ENCODE measurements at places on chromosomes 1 and 21.

- peak; percentile 74 for DNase-seq
These were observed 244.2 kb upstream of the HOOK1 start for GRCh38 chr1:59570524-59570923.

- DNase-seq = no peak
These were observed 94.5 kb downstream of the SYF2 start for GRCh38 chr1:25137521-25138395.

DNA sequence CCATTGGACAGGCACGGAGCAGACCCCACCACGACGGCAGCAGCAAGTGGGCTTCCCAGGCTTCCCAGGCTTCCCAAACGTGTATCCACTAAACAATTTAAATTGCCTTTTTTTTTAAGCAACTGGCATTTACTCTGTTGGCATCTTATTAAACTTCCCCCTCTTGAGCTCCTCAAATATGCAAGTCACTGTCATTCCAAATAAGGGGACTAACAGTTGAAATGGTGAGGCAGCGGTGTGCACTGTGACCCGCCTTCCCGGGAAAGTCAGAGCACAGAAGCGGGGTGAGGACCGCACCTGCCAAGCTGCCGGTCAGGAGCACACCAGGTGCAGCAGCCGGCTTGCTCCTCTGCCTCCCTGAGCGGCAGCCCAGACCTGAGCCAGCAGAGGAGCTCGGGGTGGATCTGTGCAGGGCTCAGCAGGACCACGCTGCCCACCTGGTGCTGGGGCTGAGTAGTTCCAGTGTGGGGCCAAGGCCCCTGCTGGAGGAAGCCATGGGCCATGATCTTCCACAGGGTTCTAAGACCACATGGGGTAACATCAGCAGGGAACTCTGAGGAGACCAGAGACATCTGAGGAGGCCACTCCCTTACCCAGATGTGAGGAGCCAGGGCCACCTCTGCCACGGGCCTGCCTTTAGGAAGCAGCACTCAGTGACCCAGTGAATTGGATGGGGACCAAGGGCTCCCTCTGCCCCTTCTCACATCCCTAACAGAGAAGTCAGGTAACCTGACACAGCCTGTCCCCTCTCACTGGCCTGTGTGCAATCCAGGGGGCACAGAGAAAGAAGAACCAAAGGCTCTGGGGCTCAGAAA, 245.4 kb downstream of the NPHP4 start:
- peak; percentile 43 for DNase-seq

DNA sequence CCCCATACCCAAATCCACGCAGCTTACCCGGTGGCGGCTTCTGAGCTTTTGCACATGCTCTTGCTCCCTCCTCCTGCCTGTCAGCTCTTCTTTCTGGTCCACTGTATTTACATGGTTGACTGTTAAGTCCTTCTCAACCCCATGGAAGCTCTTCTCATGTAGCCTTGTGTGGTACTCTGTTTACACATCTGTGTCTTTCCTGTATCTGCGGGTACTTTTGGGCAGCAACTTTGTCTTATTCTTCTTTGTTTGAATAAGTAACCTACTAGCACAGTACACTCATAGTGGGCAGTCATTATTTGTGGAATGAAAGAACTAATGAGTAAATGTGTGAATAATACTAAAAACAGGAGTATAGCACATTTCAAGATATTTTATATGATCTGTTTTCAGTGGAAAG, 88.5 kb upstream of the GPR88 start:
- no peak for DNase-seq

- no peak for DNase-seq
These were observed 201.5 kb downstream of the S1PR1 start for GRCh38 chr1:101438359-101438758.

GRCh38 chr1:91427741-91428140, 23.1 kb upstream of the HFM1 start:
- DNase-seq = peak; percentile 82

- DNase-seq = no peak
These were observed 469.0 kb upstream of the VAMP3 start for GRCh38 chr1:7302126-7302525.

DNA sequence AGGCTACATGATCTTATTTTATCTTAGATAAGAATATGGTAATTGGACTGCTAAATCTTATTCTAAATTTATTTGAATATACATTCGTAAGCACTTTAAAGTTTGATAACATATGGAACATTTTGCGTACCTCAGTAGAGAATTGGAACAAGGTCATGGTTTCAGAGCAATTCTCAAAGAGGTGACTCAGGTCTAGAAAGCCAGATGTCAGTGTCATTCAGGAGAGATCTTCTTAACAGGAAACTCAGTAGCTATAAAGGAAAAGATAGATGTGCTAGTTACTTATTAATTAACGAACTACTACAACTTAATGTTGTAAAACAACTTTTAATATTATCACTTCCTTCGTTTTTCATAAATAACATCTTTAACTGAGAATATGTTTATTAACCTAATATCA, 142.5 kb downstream of the USP25 start:
- no peak for DNase-seq

- no peak for DNase-seq
These were observed 19.7 kb downstream of the DPH5 start for GRCh38 chr1:101005871-101006270.

DNA sequence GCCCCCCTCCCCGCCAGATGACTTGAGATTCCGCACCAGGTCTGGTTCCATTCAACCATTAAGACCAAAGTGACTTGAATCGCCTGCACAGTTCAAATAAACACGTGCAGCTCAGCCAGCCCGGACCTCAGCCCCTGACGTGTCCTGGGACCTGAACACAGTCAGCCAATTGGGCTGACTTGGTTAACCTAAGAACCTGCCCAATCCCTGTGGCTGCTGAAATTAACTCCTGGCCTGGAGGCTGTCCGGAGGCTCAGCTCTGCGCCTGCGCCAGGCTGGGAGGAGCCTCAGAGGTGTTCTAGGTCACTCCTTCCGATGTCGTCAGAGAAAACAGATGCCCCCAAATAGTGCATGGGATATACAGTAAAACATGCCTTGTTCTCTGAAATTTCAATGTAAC, 73.4 kb downstream of the SCCPDH start:
- DNase-seq = no peak

DNA sequence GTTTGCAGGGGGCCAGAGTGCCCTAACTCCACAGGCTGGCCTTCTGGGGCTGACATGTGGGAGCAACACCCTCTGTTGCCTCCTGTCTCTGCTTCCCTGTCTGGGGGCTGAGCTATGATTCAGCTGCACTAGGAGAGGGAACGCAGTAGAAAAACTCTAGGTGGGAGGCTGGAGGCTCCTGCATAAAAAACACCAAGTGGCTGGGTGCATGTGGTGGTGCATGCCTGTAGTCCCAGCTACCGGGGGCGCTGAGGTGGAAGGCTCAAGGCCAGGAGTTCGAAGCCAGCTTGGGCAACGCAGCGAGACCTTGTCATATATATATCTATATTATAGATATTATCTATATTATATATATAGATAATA, 5.6 kb downstream of the KIF17 start:
- no peak for DNase-seq

- no peak for DNase-seq
These were observed 10.1 kb upstream of the TTLL10 start for GRCh38 chr1:1163538-1164070.

- DNase-seq = peak; percentile 85
These were observed 41.9 kb upstream of the EPS8L3 start for GRCh38 chr1:109805486-109806165.

- DNase-seq = no peak
These were observed 37.2 kb downstream of the RRP1 start for GRCh38 chr21:43826623-43826974.

GRCh38 chr1:176691251-176692228, 228.6 kb downstream of the PAPPA2 start:
- DNase-seq = peak; percentile 87

DNA sequence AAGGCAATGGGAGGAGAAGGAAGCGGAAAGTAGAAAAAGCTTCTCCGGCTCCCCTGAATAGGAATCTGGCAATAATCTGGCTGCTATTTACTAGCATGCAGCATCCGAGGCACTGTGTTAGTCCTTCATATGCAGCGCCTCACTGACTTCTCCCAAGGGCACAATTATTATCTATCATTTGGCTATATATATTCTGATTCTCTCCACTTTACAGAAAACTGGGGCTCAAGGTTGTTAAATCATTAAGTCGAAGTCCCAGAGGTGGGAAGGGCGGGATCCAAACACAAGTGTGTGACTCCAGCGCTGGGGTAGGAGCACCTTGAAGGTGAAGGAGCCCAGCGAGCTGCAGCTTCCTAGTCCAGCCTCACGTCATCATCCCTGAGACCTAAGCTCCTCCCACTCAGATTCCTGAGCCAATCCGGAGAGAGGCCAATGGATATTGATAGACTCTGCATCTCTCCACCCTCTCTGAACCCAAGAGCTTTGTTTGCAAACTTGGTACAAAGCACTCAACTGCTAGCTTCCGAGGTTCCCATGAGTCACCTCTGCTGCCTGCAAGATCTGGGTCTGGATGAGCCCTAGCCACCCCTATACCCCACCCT, 16.6 kb upstream of the EYA3 start:
- DNase-seq = peak; percentile 97

- DNase-seq = peak; percentile 22
These were observed 201.7 kb downstream of the FGGY start for GRCh38 chr1:59498640-59499039.

DNA sequence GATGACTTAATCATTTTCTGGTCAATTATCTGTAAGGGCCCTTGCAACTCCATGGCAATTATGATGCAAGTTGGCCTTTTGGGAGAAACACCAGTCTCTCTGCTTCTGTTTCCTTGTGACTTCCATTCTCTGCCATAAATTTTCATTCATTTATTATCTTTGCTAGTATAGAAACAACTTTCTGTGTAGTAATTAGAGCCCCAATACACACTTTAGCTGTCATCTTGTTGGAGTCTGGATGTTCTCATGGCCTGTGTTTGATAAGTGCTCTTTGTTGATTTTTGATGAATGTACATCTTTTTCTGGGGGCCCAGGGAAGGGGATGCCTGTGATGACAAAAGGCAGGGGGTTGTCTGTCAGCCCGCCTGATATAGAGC, 22.4 kb downstream of the PROX1 start:
- no peak for DNase-seq

DNA sequence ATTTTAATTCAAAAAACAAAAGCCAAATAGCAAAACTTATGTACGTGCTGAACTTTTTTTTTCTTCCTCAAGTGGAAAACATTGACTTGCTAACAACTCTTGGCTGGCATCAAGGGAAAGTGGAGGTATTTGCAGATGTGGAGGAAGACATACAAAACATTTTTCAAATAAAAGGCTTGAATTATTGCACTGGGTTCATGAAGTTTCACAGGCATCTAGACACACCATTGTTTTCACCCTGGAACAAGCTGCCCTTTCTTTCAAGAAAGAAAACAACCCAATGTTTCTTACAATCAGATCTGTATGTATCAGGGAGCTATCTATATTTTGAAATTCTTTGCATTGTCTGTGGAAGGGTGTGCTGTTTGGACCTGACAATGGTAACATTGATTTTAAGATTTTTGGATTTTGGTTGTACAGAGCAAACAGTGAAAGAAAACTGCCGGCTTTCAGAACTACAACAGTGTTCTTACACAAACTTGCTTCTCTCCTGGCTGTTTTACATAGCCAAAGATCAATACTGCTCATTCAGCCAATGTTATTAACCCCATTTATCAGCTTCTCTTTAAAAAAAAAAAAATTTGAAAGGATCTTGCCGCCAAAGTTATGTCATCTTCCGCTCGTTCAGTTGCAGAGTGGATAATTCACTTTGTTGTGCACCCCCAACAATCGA, 187.7 kb upstream of the FOXD3 start:
- no peak for DNase-seq

- DNase-seq = no peak
These were observed 97.3 kb upstream of the HMCN1 start for GRCh38 chr1:185636848-185637247.

- no peak for DNase-seq
These were observed 19.2 kb upstream of the BCL10 start for GRCh38 chr1:85295654-85296053.

GRCh38 chr1:11501491-11501897, 22.5 kb downstream of the DISP3 start:
- DNase-seq = no peak

DNA sequence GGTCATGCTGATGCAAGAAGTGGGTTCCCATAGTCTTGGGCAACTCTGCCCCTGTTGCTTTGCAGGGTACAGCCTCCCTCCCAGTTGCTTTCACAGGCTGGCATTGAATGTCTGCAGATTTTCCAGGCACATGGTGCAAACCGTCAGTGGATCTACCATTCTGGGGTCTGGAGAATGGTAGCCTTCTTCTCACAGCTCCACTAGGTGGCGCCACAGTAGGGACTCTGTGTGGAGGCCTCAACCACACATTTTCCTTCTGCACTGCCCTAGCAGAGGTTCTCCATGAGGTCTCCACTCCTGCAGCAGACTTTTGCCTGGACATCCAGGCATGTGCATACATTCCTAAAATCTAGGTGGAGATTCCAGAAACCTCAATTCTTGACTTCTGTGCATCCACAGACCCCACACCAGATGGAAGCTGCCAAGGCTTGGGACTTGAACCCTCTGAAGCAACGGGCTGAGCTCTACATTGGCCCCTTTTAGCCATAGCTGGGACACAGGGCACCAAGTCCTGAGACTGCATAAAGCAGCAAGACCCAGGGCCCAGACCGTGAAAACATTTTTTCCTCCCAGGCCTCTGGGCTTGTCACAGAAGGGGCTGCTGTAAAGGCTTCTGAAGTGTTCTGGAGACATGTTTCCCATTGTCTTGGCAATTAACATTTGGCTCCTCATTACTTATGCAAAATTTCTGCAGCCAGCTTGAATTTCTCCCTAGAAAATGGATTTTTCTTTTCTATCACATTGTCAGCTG, 466.2 kb upstream of the PBX1 start:
- DNase-seq = no peak

GRCh38 chr1:108072212-108072611, 107.2 kb upstream of the VAV3 start:
- no peak for DNase-seq

DNA sequence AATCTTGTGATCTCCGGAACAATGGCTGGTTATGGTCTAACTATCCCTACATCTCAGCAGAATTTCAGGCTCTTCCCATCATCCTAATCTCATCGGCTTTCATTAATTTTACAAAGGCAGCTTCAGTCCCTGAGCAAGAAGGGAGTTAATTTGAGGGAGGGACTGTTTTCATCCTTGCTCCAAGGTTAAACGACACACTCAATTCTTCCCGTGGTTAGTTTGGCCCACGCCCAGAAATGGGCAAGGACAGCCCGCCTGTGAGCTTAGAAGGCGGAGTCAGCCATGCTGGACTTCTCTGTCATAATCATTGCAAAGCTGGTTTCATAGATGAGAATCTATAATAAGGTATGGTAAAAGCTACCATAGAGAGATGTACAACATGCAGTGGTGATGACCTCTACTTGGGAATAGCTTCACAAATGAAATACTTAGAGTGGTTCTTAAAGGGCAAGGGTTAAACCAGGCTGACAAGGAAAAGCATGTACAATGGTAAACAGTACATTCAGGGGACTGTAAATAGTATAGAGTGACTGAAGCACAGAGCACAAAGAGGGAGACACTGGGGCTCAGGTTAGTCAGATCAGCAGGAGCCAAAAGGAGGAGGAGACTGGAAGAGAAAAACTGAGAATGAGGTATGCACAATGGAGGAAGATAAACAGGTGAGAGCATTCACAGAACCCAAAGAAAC, 108.8 kb downstream of the SMYD3 start:
- DNase-seq = no peak
